Neural progenitor cell (in vitro differentiated cells): ENCODE measurements at places on chromosomes 3 and 15. TPM values are rescaled to one million over a fixed set of nuclear protein-coding genes. Genes with fewer than 3 reads are reported as not detected.
A peak's percentile ranks its signal among the peaks of the same experiment; 100 is the strongest.

The MASP1 gene
- total RNA-seq, result 0.96 and 3.3 TPM in 2 replicates

The IL17RD gene
- total RNA-seq, result 26.1 and 33.6 TPM in 2 replicates

The FAM107A gene
- total RNA-seq, result 0.11 and 0.71 TPM in 2 replicates

GRCh38 chr15:82971218-82971984 is 14.6 kb upstream of the RAMAC start:
- H3K27ac ChIP-seq, result no peak overlapping the region
- no peak for DNase-seq
- H3K4me1 ChIP-seq, result no peaks in the 10 kb centered on the region
- H3K4me3 ChIP-seq, result no peak overlapping the region

DNA sequence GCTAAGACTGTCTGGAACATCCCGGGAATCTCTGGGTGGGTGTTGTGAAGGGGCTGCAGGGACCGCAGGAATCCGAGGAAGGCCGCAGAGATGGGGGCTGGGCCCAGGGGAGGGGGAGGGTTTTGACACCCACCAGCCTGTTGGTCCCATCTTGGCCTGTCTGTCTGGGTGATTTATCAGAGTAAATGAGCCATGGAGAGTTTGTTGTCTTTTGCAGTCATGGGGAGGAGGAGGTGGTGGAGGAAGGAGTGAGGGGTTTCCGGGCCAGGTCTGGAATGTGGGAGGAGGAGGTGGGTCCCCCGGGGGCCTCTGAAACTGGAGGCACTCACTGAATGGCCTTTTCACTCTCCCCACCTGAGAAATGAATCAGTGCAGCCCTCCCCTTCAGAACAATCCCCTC is 11.5 kb downstream of the SEMA3F start:
- no peaks in the 10 kb centered on the region for H3K36me3 ChIP-seq
- peak overlapping the region; percentile 58 for H3K27ac ChIP-seq
- peaks cover 64% of the 10 kb centered on the region for H3K4me1 ChIP-seq
- H3K27me3 ChIP-seq, result no peaks in the 10 kb centered on the region
- DNase-seq, result no peak

DNA sequence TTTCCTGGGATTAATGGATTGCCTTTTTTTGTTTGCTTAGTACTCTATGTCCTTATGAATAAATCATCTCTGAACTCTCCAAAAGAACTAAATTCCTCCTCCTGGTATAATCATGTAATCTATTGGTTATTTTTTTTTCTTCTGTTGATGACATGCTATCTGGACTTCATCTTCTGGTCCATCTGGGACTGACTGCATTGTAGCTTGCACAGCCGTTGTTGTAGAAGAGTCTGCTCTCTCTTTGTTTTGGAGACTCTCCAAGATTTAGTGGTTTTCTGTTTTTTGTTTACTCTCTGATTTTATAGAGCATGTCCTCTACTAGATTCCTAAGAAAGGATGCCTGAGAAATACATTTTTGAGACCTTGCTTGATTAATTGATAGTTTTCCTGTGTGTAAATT is 19.1 kb downstream of the IREB2 start:
- no peaks in the 10 kb centered on the region for H3K36me3 ChIP-seq
- H3K4me3 ChIP-seq, result no peak overlapping the region
- H3K27me3 ChIP-seq, result no peaks in the 10 kb centered on the region
- no peak for DNase-seq
- H3K4me1 ChIP-seq, result no peaks in the 10 kb centered on the region

GRCh38 chr3:99852851-99853250 is 35.2 kb downstream of the CMSS1 start:
- no peaks in the 10 kb centered on the region for H3K36me3 ChIP-seq
- H3K27me3 ChIP-seq, result no peaks in the 10 kb centered on the region
- no peak overlapping the region for H3K4me3 ChIP-seq

DNA sequence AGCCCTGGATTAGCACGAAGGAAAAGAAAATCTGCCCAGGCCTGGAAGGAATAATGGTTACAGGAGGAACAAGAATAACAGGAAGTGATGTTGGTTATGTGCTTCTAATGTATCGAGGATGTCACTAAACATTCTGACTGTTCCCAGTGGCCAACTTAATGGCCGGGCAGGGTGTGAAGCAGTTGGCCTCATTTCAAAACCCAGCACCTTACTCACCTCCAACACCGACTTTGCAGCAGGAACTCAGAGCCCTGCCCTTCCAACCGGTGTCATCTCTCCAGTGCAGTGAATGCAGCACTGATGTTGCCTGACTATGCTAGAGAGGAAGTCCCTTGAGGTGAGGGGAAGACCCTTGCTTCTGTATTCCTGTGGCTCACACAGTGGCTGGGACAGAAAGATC is 162.4 kb upstream of the LRTM1 start:
- no peaks in the 10 kb centered on the region for H3K27me3 ChIP-seq
- H3K27ac ChIP-seq, result no peak overlapping the region
- H3K4me1 ChIP-seq, result no peaks in the 10 kb centered on the region
- DNase-seq, result no peak
- no peaks in the 10 kb centered on the region for H3K36me3 ChIP-seq

- no peak overlapping the region for H3K4me3 ChIP-seq
- DNase-seq, result no peak
- no peaks in the 10 kb centered on the region for H3K27me3 ChIP-seq
Observed at GRCh38 chr3:64813326-64813725, 125.5 kb upstream of the ADAMTS9 start.
